Dorsolateral prefrontal cortex (tissue), 122 donors: ENCODE measurements at places on chromosomes 16 and 17.

GRCh38 chr17:82909322-82909904 is 69.6 kb upstream of the ZNF750 start:
- no peak for DNase-seq

- no peak for DNase-seq
Measured at GRCh38 chr17:60741031-60741430, 63.4 kb downstream of the BCAS3 start.

GRCh38 chr17:29138184-29138955 is 41.8 kb downstream of the MYO18A start:
- no peak for DNase-seq

- DNase-seq: no peak
Measured at GRCh38 chr16:85104821-85105391, 7.4 kb downstream of the CIBAR2 start.

DNA sequence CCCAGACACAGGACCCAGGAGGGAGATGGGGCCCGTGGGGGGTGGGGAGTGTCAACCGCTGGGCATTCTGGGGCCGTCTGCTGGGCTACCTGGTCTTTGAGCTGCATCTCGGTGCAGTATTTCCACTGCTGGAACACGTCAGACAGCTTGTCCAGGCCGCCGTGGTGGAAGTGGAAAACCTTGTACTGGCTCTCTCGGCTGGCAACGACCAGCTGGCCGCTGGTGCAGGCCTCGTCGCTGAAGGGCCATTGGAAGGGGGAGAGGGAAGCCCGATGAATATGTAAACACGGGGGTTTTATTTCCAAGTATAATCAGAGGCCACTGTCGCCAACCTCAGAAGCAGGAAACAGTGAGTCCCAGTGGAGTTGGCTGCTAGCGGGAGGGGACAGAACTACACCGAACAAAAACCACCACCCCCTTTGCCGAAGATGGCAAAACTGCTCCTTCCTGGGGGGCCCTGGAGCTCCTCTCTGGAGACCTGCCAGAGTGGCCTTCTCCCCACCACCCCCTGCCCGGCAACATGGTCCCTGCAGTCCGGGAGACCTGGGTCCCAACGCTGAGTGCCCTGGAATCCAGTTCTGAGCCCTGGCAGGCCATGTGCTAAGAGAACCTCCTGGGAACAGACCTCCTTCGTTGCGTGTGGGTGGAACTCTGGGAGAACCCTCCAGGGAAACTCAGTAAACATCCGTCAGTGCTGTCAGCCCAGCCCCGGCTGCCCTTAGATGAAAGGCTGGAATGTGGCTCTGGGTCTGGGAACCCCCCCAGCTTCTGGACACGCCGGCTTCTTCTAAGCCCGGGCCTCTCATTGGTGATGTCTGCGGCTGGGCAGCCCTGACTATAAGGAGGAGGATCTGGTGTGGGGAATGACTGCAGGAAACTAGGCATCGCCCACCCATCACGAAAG is 84.1 kb downstream of the TBC1D16 start:
- no peak for DNase-seq
